ENCODE measurements at places on chromosomes 11 and 22.

DNA sequence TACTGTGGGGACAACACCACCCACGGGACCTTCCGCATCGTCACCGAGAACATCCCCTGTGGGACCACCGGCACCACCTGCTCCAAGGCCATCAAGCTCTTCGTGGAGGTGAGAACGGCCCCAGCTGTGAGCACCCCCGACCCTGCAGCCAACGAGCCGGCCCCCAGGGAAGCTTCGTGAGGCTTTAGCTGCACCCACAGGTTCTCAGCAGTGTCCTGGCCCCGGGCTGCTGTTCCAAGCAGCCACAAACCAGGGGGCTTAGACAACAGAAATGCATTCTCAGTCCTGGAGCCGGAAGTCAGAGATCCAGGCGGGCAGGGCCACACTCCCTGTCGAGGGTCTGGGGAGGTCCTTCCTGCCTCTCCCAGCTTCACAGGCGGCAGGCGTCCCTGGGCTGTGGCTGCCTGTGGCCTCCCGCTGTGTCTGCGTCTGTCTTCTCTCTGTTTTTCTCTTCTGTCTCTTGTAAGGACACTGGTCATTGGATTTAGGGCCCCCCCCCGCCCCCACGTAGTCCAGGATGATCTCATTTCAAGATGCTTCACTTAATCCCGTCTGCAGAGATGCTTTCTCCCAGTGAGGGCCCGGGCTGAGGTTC, 12.5 kb downstream of the MUC5B start:
- DNase-seq: no peak

GRCh38 chr11:80773919-80774318, 1333.1 kb upstream of the TENM4 start:
- DNase-seq: no peak

DNA sequence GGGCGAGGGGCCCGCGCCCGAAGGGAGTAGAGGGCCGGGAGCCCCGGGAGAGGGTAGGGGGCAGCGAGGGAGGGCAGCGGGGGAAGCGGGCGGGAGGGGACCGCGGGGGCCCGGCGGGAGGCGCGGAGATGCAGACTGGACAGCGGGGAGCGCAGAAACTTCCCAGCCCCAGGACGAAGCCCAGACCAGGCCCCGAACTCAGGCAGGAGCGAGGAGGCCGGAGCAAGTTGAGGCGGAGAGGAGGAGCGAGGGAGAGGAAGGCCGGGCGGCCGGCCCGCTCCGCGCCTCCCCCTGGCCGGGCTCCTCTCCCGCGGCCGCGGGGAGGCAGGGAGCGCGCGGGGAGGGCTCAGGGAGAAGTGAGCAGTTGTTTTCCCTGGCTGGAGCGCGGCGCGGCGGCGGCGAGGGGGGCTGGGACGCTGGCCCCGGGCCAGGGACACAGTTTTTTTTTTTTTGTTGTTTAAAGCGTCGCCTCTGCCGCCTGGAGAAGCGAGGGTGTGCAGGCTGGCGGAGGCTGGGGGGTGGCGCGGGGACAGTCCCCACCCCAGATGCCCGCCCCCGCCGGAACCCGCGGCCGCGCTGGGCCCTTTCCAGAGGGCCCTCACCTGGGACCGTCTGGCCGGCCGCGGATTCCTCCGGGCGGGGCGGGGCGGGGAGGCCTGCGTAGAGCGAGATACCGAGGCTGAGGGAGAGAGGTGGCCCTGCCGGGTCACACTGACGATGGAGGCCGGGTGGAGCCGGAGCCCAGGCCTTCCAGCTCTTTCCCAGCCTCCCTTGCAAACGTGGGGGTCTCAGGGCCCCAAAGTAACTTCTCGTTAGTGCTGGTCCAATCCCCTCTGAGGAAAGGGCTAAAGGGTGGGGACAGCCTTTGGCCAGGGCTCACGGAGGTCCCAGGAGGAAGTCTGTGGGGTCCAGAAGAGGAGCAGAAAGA, at the start of gene LTBP3:
TSS of gene LTBP3 (minus strand) at position 358 of the 928 bp plus-strand sequence. CDS start 400 bp downstream, outside the sequence.
- DNase-seq: no peak

- no peak for DNase-seq
Measured at GRCh38 chr22:20843501-20843900, 15.1 kb downstream of the PI4KA start.

GRCh38 chr22:39915295-39915726, 14.4 kb downstream of the GRAP2 start:
- no peak for DNase-seq

GRCh38 chr11:35305670-35306382, 113.5 kb downstream of the SLC1A2 start:
- peak; percentile 7 for DNase-seq

DNA sequence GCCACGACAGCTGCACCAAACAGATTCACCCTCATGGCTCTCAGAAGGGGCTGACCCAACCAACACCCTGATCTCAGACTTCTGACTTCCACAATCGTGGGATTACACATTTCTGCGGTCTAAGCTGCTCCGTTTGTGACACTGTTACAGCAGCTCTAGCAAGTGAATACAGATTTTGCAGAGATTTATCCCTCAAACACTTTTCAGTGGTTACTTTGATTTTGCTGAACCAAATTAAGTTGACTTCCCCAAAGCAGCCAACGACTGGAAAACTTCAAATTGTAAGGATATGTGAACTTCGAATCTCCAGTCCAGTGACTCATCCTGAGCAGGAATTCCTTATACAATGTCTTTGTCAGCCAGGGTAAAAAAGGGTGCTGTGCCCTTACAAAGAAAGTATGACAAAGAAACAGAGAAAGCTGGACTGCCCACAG, 14.8 kb upstream of the INCENP start:
- DNase-seq: no peak

DNA sequence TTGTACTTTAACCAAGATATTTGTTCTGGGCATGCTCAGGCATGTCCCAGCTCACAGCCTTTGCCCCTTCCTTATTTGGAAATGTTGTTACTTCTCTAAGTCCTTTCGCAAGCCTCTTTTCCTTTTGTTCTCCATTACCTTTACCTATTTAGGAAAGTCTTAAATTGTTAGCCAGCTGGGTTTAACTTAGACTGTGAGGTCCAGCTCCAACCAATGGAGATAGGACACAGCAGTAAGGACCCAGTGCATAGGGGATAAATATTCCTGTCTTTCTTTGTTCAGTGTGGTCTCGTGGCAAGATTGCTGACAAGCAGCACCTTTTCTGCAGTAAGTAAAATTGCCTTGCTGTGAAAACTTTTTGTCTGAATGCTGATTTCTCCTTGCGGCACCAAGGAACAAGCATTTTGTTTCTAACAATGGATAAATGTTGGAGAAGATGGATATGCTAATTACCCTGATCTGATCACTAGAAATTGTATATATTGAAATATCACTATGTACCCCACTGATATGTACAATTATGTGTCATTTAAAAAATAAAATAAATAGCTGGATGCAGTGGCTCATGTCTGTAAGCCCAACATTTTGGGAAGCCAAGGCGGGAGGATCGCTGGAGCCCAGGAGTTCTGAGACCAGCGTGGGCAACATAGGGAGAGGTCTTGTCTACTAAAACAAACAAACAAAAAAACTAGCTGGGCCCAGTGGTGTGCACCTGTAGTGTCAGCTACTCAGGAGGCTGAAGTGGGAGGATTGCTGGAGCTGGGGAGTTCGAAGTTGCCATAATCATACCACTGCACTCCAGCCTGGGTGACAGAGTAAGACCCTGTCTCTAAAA, 31.9 kb upstream of the FTH1 start:
- no peak for DNase-seq

- no peak for DNase-seq
Measured at GRCh38 chr11:95991101-95991500, 67.2 kb upstream of the MTMR2 start.

- DNase-seq: no peak
Measured at GRCh38 chr11:71302911-71303310, 50.5 kb upstream of the SHANK2 start.

GRCh38 chr11:119859684-119860083, 130.7 kb upstream of the NECTIN1 start:
- no peak for DNase-seq

DNA sequence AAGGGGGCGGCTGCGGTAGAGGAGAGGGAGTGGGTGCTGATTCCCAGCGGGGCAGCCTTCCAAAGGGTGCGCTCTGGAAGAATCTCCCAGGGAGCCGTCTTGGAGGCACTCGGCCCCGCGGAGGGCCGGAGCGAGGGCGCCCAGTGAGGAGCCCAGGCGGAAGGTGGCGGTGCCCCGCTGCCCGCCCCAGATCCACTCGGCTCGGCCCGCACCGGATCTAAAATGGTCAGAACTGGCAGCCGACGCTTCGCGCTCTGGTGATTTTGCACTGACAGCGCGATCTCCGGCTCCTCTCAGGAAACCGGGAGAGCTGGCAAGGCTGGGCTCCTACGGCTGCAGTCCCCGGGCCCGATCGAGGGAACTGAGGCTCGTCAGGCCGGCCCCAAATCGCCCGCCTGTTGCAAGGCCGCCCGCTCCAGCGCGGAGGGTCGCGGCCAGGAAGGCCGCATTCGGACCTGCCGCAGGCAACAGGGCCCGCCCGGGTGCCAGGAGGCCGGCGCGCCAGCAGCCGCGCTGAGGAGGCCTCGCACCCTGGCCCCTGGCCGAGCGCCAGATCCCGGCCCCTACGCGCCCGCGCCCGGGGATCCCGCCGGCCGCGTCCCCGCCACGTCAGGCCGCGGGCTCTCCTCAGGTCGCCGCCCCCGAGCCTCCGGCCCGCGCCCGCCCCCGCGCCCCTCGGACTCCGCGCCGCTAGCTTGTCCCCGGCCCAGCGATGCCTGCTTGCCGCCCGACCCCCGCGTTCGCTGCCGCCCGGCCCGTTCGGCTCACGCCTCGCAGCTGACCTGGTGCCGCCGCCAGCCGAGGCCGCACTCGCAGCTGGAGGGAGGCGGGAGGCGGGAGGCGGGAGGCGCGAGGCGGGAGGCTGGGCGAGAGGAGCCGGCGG, at the start of gene KLHL22:
TSS of gene KLHL22 (minus strand) at position 818 of the 883 bp plus-strand sequence. CDS start 6,584 bp downstream, outside the sequence.
- DNase-seq: no peak

DNA sequence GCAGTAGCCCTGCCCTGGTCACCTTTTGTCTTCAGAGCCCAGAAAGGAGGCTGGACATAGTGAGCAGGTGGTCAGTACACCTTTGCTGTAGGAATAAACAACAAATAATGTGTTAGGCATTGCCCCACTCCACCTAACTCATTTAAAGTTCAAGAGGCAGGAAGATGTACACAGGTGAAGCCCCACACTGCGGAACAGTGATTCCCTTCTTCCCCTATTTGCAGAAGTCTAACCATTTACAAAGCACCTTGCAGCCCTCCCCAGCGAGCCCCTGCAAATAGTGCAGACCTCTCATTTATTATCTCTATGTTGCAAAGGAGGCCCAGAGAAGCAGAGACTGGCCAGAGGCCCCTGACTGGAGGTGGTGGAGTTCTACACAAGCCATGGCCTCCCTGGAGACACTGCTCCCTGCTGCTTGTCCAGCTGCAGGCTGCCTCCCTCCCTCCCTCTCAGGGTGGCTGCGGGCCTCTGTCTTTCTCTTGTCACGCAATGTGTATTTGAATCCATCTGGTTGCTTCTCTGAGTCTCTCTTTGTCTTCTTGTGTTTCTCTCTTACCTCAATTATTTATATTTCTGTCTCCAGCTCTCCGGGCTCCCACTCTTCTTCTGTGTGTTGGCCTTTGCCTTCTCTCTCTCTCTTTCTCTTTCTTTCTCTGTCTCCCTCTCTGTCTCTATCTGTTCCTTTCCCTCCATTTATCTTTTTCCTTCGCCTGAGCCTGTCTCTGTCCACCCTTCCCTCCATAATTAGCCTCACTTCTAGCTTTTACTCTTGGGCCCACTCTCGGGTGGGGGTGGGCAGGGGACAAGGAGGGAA, 59.1 kb upstream of the PRDM11 start:
- DNase-seq: no peak

GRCh38 chr11:86617502-86617901, 54.9 kb downstream of the ME3 start:
- DNase-seq: no peak

GRCh38 chr11:67438158-67438902, 848 bp upstream of the PTPRCAP start:
- DNase-seq: peak; percentile 57

DNA sequence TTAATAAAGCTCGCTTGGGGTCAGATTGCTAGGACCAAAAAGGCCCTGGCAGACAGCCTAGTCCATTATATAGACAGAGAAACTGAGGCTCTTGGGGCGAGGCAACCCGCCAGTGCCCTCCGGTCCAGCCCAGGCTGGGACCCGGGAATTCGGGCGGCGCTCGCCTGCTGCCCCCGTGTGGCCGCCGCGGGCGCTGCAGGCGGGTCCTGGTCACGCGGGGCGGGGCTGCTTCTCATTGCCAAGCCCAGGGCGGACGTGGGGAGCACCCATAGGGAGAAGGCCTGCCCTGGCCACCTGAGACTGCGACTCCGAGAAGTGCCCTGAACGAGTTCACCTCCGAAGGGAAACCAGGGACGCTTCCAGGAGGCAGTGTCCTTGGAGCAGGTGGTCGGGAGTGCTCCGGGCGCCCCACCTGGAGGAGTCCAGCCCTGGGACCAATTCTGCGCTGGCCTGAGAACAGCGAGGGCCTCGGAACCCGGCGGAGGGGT, 36.0 kb upstream of the CSNK1E start:
- peak; percentile 51 for DNase-seq

- DNase-seq: no peak
Measured at GRCh38 chr11:14642873-14643696, 519 bp upstream of the PDE3B start.

GRCh38 chr11:57202281-57202680, 20.5 kb downstream of the LRRC55 start:
- DNase-seq: no peak

DNA sequence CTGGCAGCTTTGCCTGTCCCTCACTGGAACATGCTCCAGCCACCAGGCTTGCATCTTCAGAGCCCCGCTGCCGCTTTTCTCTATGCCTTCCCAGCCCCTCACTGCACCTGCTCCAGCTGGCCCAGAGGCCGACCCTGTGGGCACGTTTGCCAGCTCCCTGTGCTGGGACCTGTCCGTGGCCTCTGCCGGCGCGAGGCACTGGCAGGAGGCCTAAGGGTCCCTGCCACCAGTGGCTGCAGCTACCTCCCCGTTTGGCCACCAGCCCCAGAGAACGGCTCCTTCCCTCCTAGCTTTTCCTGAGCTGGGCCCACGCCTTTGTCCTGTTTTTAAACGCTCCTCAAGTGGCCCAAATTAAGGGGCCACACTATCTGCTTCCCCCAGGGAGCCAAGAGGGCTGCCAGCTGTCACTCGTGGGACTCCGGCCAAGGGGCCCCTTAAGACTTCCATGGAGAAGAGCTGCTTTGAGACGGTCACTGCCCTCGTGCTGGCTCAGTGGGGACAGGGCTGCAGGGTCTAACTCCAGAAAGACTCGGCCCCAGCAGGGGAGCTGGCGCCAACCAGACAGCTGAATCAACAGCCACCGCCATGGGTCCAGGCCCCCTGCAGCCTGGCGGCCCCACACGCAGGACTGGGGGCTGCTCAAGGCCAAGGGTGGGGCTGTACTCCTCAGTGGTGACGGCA, 24.6 kb upstream of the WNT7B start:
- no peak for DNase-seq

Data from stimulated activated CD8-positive, alpha-beta memory T cell treated with anti-CD3 and anti-CD28 coated beads, Interleukin-12 subunit alpha, Interleukin-12 subunit beta, amount 100 ng/mL, for 4 hours (primary cell).